Renal cortex interstitium (tissue), 15 donors: ENCODE measurements at places on chromosomes 1 and 21. TPM values are rescaled to one million over a fixed set of nuclear protein-coding genes. Genes with fewer than 3 reads are reported as not detected.

HSPB7 gene
- 3.6 TPM for polyA plus RNA-seq

DIO1 gene
- 6.4 TPM for polyA plus RNA-seq

RABGGTB gene
- polyA plus RNA-seq: 79.7 TPM

SLC44A3 gene
- 69.8 TPM for polyA plus RNA-seq

ZYG11A gene
- 0.17 TPM for polyA plus RNA-seq

GJA9 gene
- polyA plus RNA-seq: 0.50 TPM

DNA sequence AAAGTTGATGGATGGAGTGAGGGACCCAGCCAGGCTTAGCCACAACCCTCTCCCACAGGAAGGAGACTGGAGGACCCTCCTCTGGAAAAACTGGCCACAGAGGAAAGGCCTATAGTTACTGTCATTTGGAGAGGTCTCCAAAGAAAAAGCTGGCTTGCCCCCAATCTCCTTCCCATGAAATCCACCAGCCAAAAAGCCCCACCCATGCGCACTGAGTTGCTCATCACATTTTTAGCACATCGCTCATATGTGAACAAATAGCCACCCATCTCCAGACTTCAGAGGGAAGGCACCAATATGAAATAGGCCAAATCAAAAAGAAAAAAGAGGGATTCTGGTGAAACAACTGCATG is 36.9 kb upstream of the QSOX1 start:
- no peak for DNase-seq

DNA sequence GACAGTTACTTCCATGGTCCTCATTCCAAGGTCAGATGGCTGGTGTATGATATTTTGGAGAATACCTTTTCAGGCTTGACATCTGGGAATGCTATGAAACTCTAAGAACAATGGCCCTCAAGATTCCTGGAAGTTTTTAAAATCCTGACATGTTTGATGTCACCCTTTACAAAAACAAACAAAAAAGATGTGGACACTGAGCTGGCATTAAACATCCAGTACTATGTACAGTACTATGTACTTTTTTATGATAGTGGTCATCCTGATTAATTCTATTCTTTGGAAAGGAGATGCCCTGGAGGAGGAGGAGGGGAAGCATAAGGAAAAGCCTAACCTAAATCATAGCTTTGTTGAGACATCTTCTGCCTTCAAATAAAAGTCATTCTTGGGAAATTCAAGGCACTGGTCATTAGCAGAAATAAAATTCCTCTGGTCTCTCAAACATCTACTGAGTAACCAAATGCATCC is 235.4 kb downstream of the HMCN1 start:
- no peak for DNase-seq

- no peak for DNase-seq
Observed at GRCh38 chr1:237700181-237700580, 190.5 kb downstream of the ZP4 start.

DNA sequence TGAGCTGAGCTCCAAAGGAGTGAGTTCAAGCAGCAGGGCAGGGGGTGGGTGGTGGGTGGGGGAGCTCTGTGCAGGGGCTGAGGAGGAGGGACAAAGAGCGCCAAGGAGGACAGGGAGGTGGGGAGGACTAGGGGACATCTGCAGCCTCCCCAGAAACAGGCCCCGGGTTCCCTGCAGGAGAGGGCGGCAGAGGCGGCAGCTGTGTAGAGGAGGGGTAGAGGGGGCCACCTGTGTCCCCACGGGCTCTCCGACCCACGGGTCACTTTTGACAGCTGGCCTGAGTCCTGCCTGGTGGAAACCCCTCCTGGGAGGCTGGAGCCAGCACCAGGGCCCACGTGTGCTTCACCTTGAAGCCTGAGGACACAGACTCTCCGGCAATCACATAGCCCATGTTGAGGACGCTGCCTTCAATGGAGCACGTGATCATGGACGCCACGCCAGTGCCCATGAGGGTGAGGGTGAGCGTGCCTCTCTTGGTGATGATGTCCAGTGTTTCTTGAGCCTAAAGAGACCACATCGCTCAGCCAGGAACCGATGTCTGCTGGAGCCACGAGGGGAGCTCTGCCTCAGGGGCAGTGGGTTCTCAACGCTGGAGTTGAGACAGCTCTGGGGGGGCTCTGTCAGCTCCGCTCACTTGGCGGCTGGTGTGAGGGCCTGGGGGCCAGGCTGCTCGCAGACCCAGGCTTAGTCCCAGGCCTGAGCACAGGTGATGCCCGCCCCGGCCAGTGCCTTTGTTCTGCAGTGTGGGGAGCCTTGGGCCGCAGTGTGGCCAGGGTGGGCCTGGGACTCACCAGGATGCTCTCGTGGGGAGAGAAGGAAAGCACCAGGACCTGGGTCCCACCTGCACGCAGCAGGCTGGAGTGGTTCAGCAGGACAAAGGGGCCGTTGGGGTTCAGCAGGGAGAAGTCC is 6.6 kb upstream of the TMEM52 start:
- DNase-seq: no peak

DNA sequence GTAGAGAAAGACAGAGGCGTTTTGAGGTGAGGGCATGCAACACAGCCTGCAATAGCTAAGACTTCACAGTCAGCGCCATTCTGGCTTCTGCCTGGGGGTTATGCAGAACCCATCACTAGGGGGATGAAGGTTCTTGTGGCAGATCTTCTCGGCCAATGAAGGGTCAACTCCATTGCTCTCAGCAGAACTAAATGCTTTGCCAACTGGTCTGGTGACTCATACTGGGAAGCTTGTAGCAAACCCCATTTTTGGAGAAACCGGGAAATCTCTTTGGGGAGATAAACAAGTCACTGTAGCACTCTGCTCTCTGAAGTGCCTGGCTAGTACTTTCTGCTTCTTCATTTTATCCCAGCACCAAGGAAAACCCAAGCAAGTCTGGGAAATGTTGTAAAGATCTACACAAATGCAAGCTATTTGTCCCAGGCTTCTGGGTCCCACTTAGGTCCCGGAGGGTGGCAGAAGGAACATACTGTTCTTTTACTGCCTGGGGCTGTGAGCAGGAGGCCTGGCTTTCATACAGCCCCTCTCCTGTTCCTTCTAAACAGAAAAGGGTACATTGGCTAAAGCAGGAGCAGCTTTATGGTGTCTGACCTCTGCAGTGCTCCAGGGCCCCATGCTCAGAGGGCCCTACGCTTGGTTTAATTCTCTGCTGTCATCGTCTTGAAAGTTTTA is 28.8 kb downstream of the SHISA4 start:
- DNase-seq: no peak

- peak; percentile 67 for DNase-seq
Observed at GRCh38 chr1:158177700-158178450, 2.8 kb upstream of the CD1D start.

DNA sequence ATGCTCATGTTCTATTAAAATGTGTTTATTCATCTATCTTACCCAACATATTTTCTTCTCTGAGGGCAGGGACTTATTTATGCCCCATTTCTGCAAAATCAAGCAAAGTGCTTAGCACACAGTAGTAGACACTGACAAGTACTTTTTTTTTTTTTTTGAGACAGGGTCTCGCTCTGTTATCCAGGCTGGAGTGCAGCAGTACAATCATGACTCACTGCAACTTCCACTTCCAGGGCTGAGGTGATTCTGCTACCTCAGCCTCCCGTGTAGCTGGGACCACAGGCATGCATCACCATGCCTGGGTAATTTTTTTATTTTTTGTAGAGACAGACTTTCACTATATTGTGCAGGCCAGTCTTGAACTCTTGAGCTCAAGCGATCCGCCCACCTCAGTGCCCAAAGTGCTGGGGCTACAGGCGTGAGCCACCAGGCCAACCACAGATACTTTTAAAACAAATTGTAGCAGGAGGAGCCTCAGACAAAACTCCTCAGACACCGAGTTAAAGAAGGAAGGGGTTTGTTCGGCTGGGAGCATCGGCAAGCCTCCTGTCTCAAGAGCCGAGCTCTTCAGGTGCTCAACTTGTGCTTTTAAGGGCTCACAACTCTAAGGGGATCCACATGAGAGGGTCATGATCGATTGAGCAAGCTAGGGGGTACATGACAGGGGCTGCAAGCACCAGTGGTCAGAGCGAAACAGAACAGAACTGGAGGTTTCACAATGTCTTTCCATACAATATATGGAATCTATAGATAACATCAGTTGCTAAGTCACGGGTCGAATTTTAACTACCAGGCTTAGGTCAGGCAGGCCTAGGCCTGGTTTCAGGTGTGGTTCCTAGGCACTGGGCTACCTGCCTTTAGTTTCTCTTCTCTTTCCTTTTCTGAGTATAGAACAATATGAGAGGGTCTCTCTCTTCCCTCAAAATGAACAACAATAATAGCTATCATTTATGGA is 5.7 kb upstream of the TMEM167B start:
- DNase-seq: no peak

DNA sequence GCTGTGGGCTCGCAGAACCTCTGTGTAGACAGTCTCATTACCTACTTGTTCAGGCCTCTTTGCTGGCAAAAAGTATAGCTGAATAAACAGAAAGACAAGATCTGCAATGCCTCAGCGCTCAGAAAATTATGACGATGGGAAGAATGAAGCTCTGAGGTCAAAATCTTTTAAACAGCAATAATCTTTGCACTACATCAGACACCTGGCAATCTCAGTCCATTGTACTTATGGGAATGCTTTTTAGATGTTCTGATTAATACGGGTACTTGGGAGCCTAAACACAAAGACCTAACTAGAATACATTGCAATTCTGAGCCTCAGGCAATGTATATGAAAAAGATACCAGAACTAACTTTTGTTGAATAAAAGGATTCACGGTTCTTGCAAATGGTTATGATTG is 410.7 kb downstream of the SMYD3 start:
- DNase-seq: no peak

DNA sequence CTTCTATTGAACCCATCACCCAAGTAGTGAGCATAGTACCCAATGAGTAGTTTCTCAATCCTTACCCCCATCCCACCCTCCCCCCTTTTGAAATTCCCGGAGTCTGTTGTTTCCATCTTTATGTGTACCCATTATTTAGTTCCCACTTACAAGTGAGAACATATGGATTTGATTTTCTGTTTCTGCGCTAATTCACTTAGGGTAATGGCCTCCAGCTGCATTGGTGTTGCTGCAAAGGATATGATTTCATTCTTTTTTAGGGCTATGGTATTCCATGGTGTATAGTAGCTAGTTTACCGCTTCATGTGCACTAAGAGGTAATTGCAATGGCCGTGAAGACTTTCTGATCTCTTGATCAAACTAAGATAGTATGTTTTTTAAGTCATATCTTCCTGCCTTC is 107.5 kb upstream of the SERTAD4 start:
- no peak for DNase-seq

GRCh38 chr1:226209307-226210059 is 14.0 kb upstream of the MIXL1 start:
- DNase-seq: no peak

DNA sequence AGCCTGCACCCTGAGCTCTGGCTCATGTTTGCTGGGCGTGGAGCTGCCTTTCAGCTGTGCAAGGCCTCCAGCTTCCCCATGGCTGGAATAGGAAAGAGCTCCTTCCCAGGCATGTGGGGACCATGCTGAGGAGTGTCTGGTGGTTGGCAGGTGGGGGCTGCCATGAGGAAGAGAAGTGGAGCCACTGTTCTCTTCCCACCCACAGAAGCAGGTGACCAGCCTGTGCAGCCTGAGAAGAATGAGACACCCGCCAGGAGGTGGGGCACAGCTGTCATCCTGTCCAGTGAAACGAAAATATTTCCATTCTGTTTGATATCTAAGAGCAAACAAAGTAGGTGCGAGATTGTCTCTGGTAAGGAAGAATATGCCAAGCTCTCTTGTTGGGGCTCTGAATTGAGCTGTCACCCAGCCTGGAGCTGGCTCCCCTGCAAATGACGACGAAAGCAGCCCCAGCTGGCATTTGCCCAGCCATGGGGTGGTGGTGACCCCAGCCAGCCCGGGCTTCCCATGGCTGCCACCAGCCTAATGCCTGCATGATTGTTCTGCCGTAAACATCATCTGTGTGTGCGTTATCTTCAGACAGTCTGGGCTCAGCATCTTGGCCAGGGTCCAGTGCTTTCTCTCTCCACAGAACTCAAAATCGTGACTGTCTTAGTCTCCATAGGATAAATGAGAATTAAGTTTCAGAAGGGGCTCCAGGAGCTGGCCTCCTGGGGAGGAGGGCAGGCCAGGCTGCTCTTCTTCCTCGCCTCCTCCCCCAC is 429.8 kb upstream of the VAMP3 start:
- no peak for DNase-seq

DNA sequence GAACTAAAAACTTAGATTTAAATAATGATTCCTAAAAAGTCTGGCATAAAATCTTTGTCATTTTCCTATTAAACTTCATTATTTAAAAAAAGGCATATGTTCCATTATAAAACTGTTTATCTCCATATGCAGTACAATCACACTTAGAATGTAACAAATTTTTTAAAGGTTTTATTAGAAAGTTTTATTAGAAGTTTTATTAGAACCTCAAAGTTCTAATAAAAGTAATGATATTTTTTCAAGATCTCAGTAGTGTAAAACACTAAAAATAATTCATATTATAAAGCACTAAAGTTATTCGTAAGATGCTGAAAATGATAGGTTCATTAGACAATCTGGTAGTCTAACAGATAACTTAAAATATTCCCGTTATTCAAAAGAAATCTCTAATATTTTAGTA is 43.6 kb downstream of the ACBD6 start:
- DNase-seq: no peak

DNA sequence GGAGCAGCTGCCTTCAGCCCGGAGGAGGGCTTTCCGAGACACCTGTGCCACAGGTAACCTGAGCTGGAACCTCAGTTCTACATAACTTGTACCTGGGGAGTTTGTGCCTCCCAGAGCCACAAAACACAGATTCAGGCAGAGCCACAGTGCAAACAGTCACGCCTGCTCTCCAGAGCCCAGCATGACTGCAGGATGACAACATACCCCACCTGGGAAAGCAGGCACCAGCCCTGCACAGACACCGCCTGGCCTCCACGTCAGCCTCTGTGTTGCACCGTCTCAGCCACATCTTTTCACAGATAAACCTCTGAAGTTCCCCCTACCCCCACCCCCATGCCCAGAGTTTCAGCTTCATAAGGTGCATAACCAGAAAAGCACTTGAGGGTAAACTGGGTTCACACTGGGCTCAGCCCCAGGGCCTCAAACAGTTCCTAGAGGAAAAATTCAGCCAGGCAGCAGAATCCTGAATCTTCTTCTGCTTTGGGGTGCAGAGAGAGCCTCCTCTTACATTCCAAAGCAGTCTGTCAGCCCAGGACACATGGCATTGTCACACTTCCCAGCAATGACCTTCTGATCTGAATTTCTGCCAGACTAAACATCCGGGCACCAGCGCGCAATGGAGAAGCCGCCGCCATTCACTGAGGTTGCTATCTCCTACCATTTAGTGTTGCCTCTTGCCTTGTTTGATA is 229.5 kb downstream of the TOMM20 start:
- no peak for DNase-seq

GRCh38 chr1:99680270-99680669 is 34.4 kb downstream of the PALMD start:
- no peak for DNase-seq

- DNase-seq: no peak
Observed at GRCh38 chr1:117607471-117607870, 1.6 kb downstream of the TENT5C start.

- no peak for DNase-seq
Observed at GRCh38 chr1:70856201-70856600, 191.4 kb downstream of the PTGER3 start.
